ENCODE measurements at places on chromosomes 12 and 14.

DNA sequence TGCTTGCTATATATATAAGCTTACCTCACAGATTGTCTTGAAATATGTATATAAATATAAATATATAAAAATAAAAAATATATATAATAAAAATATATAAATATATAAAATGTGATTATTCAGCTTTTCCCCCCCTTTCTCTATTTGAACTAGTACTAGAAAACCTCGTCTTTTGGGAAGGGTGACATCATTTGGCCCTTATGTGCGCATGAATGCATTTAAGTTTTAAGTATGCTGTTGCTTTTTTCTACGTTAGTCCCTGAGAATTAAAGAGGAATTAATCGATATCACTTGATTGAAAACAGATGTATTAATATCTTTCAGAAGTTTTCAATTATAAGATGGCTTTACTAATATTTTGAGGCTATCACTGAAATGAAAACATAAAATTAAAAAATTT, 69.9 kb downstream of the RAD51B start:
- no peak for DNase-seq

- no peak for DNase-seq
These were observed 57.9 kb upstream of the TMX1 start for GRCh38 chr14:51182131-51182565.

GRCh38 chr14:87257421-87257820, 735.6 kb downstream of the GALC start:
- no peak for DNase-seq

GRCh38 chr14:102591372-102591943, 991 bp upstream of the RCOR1 start:
- peak; percentile 36 for DNase-seq

DNA sequence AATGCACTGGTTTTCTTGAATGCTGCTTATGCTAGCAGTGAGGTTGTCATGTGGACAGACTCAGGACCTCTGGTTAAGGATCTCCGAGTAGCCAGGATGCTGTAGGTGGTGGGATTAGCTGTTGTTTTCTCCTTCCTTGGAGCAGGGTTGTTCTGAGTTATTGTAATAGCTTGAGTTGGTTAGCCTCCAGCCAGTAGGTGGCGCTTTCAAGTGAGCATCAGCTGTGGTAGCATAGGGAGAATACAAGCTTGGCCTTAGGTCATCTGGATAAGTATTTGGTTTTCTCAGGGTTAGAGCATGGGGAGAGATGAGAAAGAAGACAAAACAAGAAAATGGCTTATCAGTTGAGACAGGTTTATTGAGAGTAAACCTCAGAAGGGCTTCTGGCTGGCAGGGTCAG, 299.7 kb upstream of the FBXO33 start:
- no peak for DNase-seq

DNA sequence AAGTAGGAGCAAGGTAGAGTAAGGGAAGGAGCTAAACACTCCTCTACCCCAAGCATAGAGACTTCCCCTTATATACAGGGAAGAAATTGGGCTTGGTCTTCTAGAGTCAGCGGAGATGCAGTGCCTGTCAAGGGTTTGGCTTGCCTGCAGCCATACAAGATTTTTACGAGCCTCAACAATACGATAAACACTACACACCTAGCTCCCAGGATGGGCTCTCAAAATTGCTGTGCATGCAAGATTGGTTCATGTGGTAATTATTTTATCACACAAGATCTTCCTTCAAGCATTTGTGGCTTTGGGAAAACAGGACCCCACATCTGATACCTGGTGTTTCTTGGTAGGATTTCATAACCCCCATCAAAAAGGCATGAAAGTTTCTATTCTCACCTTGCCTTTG, at the start of gene KRT1:
Gene KRT1 (minus strand): TSS at position 45 of the 400 bp plus-strand sequence. CDS start 59 bp downstream, outside the sequence.
- no peak for DNase-seq

DNA sequence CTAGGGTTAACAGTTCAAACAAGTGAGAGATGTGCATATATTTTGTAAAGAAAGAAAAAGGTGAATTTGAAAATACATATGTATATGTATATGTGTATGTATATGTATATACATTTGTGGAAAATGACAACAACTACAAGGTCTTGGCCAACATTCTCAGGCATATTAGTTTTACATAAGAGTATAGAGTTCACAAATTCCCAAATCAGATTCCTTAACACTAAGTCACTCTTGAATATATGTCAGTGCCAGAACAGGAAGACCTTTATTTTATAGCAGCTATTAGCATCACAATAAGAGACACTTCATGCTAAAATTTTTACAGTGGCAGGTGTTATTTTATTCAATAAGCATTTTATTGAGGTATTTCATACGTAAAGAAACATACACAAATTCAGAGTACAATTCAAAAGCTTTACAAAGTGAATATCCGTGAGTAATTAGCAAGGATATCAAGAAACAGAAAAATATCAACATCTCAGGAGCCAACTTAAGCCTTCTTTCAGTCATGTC, 179.7 kb downstream of the SLC6A15 start:
- DNase-seq: no peak

DNA sequence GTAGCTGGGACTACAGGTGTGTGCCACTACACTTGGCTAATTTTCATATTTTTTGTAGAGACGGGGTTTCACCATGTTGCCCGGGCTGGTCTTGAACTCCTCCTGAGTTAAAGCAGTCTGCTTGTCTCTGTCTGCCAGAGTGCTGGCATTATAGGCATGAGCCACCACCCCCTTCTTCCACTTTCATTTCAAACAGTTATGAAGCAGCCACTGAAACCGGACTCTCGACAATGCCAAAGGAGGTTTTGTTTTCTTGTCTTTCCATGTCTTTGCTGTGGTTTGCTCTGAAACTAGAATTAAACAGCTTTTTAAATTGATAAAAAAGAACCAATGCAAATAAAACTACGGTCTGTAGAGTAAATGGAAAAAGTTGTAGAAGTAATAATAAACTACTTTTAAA, 30.4 kb downstream of the RAP1B start:
- peak; percentile 21 for DNase-seq

DNA sequence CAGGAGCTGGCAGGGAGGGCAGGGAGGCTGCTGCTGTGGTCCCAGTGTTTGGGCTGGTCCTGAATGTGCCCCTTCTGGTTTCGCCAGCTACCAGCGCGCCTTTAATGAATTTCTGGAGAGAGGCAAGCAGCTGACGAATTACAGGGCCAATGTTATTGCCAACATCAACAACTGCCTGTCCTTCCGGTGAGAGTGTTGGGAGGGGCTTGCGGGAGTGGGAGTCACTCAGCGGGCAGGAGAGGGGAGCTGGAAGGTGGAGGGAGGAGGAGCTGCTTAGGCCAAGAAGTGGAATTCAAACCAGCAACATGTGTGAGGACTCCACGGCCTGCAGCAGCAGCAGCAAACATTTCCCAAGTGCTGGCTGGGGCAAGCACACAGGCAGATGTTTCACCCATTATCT, 7.7 kb downstream of the TNFAIP2 start:
- DNase-seq: no peak

DNA sequence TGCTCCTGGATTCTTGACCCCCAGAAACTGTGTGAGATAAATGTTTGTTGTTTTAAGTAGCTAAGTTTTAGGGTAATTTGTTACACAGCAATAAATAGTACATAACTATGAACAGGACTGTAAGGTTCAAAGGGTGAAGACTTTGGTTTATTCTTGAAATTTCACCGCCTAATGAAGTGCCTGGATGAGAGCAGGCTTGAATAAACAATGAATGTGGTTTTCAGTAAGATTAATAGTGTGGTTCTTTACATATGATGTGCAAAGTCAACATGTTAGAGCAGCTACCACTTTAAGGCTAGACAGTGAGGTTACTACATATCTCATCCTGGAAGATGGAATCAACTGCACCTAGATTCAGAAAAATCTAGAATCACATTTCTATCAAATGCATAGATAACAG, 145.2 kb upstream of the BTG1 start:
- DNase-seq: no peak

- DNase-seq: no peak
These were observed 14.4 kb downstream of the SNX6 start for GRCh38 chr14:34615507-34615906.

- DNase-seq: no peak
These were observed 221.7 kb upstream of the GRIP1 start for GRCh38 chr12:66900616-66901015.

- no peak for DNase-seq
These were observed 17.3 kb downstream of the TNFAIP2 start for GRCh38 chr14:103140316-103141109.

GRCh38 chr14:34251662-34252061, 210.4 kb downstream of the SPTSSA start:
- no peak for DNase-seq

- no peak for DNase-seq
These were observed at the start of gene KCNK13 for GRCh38 chr14:90061685-90062126. Gene KCNK13 (plus strand): TSS chr14:90061994. CDS start chr14:90062206, 212 bp downstream.

- DNase-seq: no peak
These were observed 42.9 kb upstream of the TESC start for GRCh38 chr12:117142094-117142493.

DNA sequence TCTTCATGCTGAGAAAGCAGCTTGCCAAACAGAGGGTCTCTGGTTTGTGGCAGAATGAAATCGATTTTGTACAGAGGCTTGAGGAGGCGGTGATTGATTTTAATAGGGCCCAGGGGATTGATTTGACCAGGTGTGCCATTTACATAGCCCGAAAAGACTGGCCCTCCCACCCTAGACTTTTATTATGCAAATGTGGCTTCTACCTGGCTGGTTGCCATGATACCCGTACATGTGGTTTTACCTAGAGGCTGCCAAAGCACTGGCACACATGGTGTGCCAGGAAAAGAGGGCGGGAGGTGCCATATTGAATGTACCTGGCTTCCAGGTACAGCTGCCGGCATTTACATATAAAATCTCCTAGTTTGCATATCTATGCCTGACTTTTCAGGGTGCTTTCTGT, 18.0 kb upstream of the GUCY2C start:
- no peak for DNase-seq

- no peak for DNase-seq
These were observed 231.2 kb upstream of the PLEKHG7 start for GRCh38 chr12:92471551-92471950.

DNA sequence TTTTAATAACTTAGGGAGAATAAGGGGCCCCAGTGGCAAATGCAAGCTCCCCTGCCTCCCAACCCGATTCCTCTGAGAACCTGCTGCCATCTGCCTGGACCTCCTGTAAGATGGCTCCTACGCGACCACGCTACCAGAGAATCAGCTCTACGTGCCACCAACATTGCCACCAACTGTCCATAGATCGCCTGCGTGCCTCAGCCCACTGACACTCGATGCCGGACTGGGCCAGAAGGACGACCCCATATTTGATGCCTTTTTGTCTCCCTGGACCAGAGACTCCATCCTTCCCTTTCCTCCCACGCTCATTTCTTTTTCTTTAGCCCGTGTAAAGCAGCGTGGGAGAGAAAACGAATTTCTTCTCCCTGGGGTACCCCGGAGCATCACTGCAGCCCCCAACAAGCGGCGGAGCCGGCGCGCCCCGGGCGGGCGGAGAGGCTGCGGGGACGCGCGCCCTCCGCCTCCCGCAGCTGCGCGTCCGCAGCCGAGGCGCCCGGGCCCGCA, 565 bp upstream of the KLHL42 start:
- peak; percentile 15 for DNase-seq

DNA sequence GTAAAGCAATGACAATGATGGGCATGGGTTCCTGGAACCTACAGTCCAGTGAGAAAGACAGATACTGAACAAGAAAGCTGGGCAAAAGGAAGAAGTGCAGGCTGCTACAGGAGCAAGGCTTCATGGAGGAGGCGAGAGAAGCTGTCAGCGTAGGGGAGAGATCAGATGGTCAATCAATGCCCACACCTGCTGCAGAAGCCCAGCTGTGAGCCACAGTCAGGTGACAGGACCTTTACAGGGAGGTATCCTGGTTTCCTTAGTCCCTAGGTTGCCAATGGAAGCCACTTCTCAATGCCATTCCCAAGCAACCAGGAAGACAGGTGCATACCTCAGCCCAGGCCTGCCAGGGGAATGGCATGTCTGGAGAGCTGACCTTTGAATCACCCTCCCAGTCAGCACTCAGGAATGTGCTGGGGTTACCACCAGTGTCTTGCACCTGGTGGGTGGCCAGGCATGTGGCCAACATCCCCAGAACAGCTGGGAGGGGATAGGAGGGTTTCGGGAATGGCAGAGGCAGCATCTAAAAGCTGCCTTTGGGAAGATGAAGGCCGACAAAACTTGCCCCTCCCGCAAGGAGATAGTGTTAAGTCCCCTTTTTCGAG, 170.3 kb downstream of the TTC7B start:
- DNase-seq: no peak

- DNase-seq: no peak
These were observed 28.8 kb downstream of the CLEC1A start for GRCh38 chr12:10069976-10070375.

- no peak for DNase-seq
These were observed 62.0 kb upstream of the TUNAR start for GRCh38 chr14:95814363-95815225.

DNA sequence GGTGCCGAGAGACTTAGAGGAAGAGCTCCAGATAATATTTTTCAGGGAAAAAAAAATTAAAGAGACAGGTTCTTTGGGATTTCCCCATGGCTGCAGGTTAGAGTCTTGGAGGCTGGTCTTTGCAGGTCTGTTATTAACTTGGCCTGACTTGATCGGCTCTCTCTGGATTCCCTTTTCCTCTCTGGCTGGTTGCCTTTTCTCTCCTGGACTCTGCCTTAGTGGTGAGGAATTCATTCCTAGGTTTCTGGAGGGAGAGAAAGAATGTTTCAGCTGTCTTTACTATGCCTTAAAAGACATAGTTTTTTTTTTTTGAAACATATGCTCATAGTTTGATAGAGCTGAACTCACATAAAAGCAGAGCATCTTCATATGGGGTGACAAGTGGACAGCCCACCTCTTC, 336.3 kb downstream of the BMP4 start:
- DNase-seq: no peak

- no peak for DNase-seq
These were observed 288.7 kb downstream of the NAV3 start for GRCh38 chr12:78119351-78119918.

- DNase-seq: no peak
These were observed 89.7 kb downstream of the ASCL4 start for GRCh38 chr12:107864235-107864634.

DNA sequence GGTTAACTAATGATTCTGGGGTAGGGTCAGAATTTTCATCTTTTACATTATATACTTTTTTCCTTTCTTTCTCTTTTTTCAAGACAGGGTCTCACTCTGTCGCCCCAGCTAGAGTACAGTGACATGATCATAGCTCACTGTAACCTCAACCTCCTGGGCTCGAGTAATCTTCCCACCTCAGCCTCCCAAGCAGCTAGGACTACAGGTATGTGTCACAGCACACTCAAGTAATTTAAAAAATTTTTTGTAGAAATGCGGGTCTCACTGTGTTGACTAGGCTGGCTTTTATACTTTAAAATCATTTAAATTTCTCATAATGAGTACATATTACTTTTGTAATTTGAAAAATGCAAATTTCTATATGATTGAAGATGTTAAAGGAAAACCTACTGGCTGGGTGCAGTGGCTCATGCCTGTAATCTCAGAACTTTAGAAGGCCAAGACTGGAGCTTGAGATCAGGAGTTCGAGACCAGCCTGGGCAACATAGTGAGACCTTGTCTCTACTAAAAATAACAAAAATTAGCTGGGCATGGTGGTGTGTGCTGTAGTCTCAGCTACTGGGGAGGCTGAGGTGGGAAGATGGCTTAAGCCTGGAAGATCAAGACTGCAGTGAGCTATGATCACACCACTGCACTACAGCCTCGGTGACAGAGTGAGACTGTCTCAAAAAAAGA, 25.7 kb downstream of the R3HDM2 start:
- no peak for DNase-seq

- no peak for DNase-seq
These were observed 173.8 kb downstream of the C12orf75 start for GRCh38 chr12:105504286-105504685.

Data from activated CD8-positive, alpha-beta memory T cell treated with anti-CD3 and anti-CD28 coated beads, Interleukin-2, amount 50 U/mL, for 4 hours (primary cell).